NCI-H1048 (cell line): ENCODE measurements at places on chromosomes 5 and 9.
A peak's percentile ranks its signal among the peaks of the same experiment; 100 is the strongest.

DNA sequence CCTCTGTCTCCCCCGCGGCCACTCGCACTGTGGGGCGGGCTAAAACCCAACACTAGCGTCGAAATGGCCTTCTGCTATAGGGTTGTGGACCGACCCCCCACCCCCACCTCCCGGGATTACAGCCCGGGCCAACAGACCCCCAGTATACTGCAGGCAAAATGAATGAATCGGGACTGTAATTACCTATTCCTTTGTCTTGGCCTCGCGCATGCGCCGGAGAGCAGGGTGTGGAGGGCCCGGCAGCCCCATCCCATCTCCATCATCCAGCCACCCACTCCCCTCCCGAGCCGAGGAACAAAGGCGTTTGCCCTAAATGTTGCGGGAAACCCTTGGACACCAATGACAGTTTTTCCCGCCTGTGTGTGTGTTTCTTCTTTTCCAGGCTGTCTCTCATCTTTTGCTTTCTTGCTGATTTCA is 1.6 kb downstream of the BASP1 start:
- DNase-seq: peak; percentile 12

- no peak for DNase-seq
These were observed 294.9 kb downstream of the FANCC start for GRCh38 chr9:95022657-95023056.

GRCh38 chr5:111225926-111226325 is 1.7 kb downstream of the CAMK4 start:
- DNase-seq: no peak

DNA sequence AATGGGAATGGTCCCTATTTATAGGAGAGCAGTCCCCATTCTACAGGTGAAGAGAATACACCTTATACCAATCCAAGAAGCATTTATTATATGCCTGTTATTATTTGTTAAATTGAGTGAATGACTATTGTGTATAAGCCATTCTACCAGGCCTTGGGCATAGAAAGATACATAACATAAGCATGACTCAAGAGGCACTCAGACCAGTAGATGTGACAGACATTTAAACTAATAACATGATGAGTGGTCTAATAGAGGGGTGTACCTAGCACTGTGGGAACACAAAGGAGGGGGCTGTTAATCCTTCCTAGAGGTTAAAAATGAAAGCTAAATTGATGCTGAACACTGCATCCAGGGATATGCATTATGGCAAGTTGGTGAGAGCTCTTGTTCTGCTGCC is 145.0 kb upstream of the TNC start:
- no peak for DNase-seq

DNA sequence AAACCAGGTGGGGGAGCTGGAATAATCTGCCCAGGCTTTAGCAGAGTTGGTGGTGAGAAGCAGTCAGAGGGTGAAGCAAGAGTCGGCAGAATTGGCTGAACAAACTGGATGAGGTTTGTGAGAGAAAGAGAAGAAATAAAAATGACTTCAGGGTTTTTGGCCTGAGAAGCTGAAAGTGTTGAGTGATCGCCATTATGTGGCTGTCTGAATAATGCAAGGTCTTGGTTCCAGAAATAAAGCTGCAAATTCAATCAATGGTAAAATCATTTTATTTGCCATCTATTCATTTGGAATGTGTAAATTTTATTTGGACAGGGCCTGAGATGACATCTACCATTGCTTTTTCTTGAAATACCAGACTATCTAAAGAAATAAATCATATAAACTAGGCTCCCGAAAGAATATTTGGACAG is 50.4 kb upstream of the DAB2 start:
- no peak for DNase-seq

GRCh38 chr9:80076162-80076561 is 504.4 kb downstream of the TLE4 start:
- no peak for DNase-seq

DNA sequence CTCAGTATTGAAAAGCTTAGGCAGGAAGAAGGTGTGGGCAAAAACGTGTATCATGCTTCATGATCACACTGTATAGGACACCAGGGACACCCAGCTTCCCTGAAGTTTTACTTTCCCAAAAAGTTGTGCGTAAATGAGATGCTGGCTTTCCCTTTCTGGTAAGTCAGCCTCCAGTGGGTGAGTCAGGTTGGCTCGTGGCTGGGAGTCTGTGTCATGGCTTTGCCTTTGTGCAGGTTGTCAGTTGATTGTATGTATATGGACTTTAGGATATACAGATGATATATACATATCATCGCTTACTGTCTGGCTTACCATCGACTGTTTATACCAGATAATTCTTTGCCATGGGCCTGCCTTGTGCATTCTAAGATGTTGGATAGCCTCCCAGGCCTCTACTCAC is 34.2 kb downstream of the ADRB2 start:
- DNase-seq: no peak
